KG1 (cell line): ENCODE measurements at places on chromosomes 11 and 22.

GRCh38 chr22:40753114-40753513, 66.0 kb downstream of the SLC25A17 start:
- DNase-seq, result no peak

GRCh38 chr22:44526779-44527126, 28.7 kb upstream of the RTL6 start:
- no peak for DNase-seq

DNA sequence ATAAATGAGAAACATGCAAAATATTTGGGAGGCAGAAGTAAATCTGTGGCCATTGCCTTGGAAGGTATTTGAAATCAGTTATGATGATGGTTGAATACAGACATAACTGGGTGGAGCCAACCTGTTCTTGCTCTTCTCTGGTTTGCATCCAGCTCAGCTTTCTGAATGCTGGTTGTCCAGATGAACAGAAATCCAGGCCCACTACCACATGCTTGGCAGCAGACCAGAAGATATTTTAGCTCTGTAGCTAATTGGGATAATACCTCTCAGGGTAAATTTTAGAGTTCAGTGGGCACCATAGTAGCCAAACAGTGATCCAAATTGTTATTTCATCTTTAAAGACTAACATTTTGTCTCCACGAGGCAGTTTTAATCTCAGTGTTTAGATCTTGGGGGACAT, 308.3 kb downstream of the RAB38 start:
- DNase-seq, result no peak

DNA sequence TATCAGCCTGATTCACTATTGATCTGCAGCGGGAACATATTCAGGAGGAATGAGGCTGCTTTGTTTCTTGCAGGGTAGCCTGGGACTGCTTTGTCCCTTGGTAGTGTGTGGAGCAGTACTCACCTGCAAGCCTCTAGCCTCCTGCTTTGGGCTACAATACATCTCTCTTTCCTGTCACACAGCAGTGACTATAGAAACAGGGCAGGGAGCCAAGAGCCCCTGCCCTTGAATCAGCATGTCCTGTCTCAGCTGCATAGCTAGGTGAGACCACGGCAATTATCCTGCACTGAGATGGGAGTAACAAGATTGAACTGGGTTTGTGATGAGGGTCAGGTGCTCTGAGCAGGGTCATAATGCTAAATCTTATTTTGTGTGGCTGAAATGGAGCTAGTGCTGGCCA, 191.9 kb downstream of the NELL1 start:
- no peak for DNase-seq

- peak; percentile 52 for DNase-seq
Observed at GRCh38 chr11:125626288-125626950, 1.5 kb downstream of the CHEK1 start.

GRCh38 chr11:86632499-86633269, 39.7 kb downstream of the ME3 start:
- DNase-seq, result no peak

GRCh38 chr11:96012086-96012824, 88.3 kb upstream of the MTMR2 start:
- DNase-seq, result no peak

GRCh38 chr11:27722117-27722952, 22.1 kb upstream of the BDNF start:
- no peak for DNase-seq

GRCh38 chr22:19086417-19086816, 35.8 kb downstream of the DGCR2 start:
- no peak for DNase-seq

DNA sequence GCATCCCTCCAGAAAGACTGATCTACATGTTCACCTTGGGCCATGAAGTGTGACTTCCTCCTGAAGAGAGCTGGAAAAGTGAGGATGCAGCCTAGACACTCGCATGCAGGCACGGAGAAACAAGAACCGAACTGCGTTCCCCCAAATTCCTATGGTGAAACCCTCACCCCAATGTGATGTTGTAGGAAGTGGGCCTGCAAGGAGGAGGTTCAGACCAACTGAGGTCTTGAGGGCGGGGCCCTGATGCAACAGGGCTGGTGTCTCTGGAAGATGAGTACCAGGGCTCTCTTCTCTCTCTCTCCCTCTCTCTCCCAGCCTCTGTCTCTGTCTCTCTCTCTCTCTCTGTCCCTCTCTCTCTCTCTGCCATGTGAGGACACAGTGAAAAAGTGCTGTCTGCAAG, 501.1 kb downstream of the BRD1 start:
- no peak for DNase-seq

DNA sequence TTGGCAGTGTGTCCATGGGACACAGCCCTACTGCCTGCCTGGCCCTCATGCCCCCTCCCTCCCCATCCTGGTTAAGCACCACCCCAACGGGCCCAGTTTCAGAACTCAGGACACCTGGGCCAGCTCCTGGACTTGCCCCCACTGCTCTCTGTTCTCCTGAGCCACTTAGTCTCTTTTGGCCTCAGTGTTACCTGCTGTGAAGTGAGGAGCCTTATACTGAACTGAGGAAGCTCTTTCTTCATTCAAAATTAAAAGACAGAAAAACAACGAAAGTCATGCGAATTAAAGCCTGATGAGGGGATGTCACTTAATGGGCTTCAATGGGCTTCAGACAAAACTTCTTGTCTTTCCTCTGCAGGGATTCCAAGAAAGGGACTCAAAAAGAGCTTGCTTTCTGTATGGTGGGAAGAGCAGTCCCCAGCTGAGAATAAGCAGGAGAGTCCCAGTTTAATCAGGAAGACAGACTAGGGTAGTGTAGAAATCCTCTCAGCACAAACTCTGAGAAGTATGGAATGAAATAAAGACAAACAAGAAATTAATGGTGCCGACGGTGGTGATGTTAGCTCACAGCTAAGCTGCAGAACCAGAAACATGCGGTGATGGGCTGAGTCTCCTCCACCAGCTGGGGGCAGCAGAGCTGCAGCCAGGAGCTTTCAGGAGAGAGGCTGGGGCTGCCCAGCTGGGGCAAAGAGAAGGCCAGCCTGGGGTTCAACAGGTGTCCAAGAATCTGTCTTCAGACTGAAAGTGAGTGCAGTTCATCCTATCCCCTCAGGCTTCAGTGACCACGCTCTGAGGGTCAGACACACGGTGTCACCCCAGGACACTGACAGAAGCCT, 101.0 kb downstream of the GGTLC2 start:
- DNase-seq, result peak; percentile 38

GRCh38 chr11:66072081-66072480, 2.0 kb downstream of the PACS1 start:
- DNase-seq, result no peak

DNA sequence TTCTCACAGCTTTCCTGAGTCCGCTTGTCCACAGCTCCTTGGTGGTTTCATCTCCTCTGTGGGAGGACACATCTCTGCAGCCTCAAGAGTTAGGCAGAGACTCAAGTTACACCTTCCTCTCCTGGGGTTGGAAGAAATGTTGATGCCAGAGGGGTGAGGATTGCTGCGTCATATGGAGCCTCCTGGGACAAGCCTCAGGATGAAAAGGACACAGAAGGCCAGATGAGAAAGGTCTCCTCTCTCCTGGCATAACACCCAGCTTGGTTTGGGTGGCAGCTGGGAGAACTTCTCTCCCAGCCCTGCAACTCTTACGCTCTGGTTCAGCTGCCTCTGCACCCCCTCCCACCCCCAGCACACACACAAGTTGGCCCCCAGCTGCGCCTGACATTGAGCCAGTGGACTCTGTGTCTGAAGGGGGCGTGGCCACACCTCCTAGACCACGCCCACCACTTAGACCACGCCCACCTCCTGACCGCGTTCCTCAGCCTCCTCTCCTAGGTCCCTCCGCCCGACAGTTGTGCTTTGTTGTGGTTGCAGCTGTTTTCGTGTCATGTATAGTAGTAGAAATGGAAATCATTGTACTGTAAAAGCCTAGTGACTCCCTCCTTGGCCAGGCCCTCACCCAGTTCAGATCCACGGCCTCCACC, 11.7 kb downstream of the RASD2 start:
- no peak for DNase-seq
